ENCODE measurements at places on chromosomes 1 and 21.

GRCh38 chr1:54287176-54287650, 87.2 kb downstream of the MRPL37 start:
- DNase-seq: peak; percentile 82

DNA sequence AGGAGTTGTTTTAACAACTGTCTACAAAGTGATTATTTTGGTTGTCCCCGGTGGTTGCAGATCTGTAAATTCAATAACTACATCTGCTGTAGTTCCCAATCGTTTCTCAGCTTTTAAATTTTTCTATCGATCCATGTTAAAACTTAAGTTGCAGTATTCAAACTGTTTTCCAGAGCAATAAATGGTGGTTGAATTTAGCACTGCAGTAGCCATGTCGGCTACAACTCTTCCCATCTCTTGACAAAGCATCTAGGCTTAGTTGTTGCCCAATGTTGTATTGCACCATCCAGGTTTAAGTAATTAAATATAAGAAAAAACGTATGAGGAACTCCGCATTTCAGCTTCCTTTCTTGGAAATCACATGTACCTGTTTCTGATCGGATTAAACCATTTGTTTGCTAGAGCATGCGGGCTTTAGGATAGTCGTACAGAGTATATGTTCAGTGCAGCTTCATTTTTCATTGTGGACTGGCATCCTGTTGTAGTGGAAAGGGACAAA, 996 bp downstream of the CNIH4 start:
- no peak for DNase-seq

- no peak for DNase-seq
These were observed 19.1 kb downstream of the ARHGAP29 start for GRCh38 chr1:94218332-94218731.

DNA sequence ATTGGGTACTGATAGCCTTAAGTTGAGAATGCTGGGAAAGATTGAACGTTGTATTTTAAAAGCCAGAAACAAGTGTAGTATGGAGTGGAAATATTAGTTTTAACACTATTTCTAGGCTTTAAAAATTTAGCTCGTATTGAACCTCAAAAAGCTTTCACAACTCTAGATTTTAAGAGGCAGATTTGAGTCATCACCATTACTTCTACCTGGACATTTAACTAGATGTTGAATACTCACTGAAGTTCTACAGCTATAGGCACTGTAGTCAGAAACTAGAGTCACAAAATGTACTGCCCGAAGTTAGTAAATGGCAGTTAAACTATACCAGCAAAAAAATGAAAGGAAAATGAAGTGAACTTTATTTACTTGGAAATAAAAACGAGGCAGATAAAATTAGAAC, 96.5 kb downstream of the NEK7 start:
- no peak for DNase-seq

DNA sequence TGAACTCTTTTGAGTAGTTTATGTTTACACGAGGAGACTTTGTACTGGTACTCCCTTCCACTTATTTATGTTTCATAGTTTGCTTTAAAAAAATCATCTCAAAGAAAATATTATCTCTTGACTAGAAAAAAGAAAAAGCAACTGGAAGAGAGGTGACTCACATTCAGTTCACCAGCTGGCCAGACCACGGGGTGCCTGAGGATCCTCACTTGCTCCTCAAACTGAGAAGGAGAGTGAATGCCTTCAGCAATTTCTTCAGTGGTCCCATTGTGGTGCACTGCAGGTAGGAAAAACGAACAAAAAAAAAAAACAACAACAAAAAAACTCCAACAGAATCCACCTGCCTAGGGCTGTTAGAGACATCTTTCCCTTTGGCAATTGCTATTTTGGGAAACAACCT, 102.9 kb downstream of the PTPRC start:
- no peak for DNase-seq

- no peak for DNase-seq
These were observed 112.1 kb downstream of the RUNX1 start for GRCh38 chr21:34936883-34937563.

GRCh38 chr1:221335161-221336101, 406.5 kb downstream of the DUSP10 start:
- DNase-seq: no peak

Measured in activated naive CD8-positive, alpha-beta T cell treated with anti-CD3 and anti-CD28 coated beads, Interleukin-2, amount 10 ng/mL, durations not matched to agents 7 days and 5 days (primary cell).